Left renal pelvis (tissue), 4 donors: ENCODE measurements at places on chromosomes 11 and 22. TPM values are rescaled to one million over a fixed set of nuclear protein-coding genes. Genes with fewer than 3 reads are reported as not detected.

The PRG3 gene
- 0.41 TPM for polyA plus RNA-seq

GRCh38 chr11:118531597-118532084, 649 bp downstream of the TMEM25 start:
- no peak for DNase-seq

DNA sequence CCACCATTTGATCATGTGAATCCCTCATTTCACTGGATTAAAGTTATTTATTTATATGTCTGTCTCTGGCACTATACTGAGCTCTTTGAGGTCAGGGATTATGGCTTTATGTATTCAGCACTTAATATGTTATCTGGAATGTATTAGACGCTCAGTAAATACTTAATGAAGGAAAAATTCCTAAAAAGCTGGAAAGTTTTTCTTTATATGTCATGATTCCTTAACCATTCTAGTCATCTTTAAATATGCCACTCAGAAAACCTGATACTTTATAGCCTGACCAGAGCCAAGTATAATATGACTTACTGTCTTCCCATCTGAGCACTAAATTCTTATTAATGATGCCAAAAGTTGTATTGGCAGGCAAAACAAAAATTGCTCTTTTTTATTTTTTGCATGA, 27.1 kb downstream of the RNF169 start:
- no peak for DNase-seq

- DNase-seq = no peak
These were observed 165.2 kb upstream of the PDGFD start for GRCh38 chr11:104329078-104329665.

DNA sequence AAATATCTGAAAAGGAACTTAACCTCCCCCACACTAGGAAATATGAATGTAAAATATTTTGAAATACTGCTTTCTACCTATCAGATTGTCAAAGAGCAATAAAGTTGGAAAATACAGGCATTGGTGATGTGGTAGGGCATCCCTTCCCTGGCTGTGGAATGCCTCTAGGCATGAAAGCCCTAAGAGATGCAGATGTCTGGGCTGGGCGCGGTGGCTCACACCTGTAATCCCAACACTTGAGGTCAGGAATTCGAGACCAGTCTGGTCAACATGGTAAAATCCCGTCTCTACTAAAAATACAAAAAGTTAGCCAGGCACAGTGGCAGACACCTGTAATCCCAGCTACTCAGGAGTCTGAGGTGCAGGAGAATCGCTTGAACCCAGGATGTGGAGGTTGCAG, 22.0 kb downstream of the ARAP1 start:
- no peak for DNase-seq

- no peak for DNase-seq
These were observed 118.0 kb downstream of the SIK3 start for GRCh38 chr11:116980136-116980793.
